ENCODE measurements at places on chromosomes 3 and 15. TPM values are rescaled to one million over a fixed set of nuclear protein-coding genes. Genes with fewer than 3 reads are reported as not detected.

Gene DNAH12
- total RNA-seq: 0.29 TPM

DNA sequence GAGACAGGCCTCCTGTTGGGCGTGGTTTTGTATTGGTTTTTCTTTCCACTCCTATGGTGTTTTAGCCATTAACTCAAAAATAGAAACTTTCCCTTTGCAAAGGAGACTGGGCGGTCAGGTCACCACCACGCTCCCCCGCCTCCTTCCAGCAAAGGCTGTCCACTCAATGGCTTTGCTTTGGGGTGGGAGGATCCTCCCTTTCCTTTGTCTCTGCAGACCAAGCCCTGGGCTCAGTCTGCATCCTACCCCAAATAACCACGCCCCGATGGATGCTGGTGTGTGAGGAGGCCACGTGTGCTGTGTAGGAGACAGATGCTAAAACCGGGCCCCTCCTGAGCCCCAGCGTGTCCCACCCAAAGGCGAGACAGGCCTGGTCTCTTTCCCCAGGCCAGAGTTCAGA is 68.5 kb downstream of the GRIP2 start:
- no peak overlapping the region for H3K27ac ChIP-seq
- H3K4me3 ChIP-seq: no peak overlapping the region
- H3K4me1 ChIP-seq: peaks cover 14% of the 10 kb centered on the region
- peaks cover 23% of the 10 kb centered on the region for H3K36me3 ChIP-seq
- DNase-seq: no peak
- H3K27me3 ChIP-seq: no peaks in the 10 kb centered on the region

DNA sequence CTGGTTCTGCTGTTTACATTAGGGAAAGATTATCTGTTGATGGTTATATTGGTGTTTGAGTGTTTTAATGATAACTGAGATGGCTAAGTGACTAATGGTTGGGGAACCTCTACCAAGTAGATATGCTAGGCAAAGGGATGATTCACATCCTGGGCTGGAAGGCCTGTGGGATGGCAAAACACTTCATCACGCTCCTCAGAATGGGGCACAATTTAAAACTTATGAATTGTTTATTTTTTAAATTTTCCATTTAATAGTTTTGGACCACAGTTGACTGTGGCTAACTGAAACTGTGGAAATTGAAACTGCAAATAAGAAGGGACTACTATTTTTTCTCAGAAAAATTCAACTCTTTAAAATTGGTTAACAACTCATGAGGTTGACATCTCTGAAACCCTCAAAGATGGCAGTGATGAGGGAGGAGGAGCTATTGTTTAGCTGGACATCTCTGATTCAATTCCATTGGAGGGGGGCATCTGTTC is 100.5 kb upstream of the ZBED2 start:
- DNase-seq: no peak
- no peak overlapping the region for H3K4me3 ChIP-seq
- H3K27me3 ChIP-seq: no peaks in the 10 kb centered on the region
- H3K4me1 ChIP-seq: peaks cover 24% of the 10 kb centered on the region

DNA sequence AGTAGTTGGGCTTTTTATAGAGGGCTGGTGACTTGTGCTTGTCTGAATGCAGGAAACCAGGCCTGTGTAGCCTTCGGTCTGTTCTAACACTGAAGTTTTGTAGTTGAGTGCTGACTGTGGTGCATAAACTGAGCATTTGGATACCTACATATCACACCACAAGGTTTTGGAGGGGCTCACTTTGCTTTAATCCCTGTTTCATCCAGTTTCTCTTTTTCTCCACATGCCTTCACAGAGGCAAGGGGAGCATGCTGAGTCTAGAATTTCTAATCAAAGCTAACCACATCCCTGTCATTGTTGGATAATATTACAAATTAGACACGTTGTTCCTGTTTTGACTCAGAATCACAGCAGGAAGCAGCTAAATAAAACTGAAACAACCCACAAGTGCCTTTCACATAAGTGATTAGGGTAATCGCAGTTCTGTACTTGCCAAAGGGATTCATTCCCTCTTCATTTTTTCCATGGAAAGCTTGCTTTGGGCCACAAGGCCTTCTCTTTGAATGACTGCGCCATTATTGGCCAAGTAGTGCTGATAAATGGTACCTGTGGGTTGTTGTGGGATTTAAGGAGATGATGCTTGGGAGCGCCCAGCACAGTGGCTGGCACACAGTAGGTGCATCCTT is 48.9 kb downstream of the TGFBR2 start:
- DNase-seq: no peak
- H3K4me1 ChIP-seq: peaks cover 25% of the 10 kb centered on the region
- H3K36me3 ChIP-seq: peaks cover 29% of the 10 kb centered on the region

GRCh38 chr15:40470423-40471104 is at the start of gene CHST14:
TSS of gene CHST14 (plus strand) at chr15:40470984. CDS start at chr15:40471214, 230 bp downstream.
- H3K4me1 ChIP-seq: peaks cover 22% of the 10 kb centered on the region
- peak; percentile 54 for DNase-seq
- H3K27me3 ChIP-seq: no peaks in the 10 kb centered on the region
- peak within 1 kb of the TSS; percentile 84 for H3K4me3 ChIP-seq
- peaks cover under 1% of the 10 kb centered on the region for H3K36me3 ChIP-seq

- no peaks in the 10 kb centered on the region for H3K27me3 ChIP-seq
- H3K4me1 ChIP-seq: peaks cover 40% of the 10 kb centered on the region
- H3K4me3 ChIP-seq: peak overlapping the region; percentile 94
- H3K36me3 ChIP-seq: no peaks in the 10 kb centered on the region
Observed at GRCh38 chr3:160398820-160399124, 253 bp downstream of the IFT80 start.

GRCh38 chr3:46356276-46356675 is 2.4 kb downstream of the CCR2 start:
- no peak for DNase-seq
- no peaks in the 10 kb centered on the region for H3K4me1 ChIP-seq
- no peak overlapping the region for H3K27ac ChIP-seq
- H3K27me3 ChIP-seq: peaks cover 88% of the 10 kb centered on the region
- H3K4me3 ChIP-seq: no peak overlapping the region
- no peaks in the 10 kb centered on the region for H3K36me3 ChIP-seq

Gene SKOR1
- 1.1 TPM for total RNA-seq

- peaks cover 93% of the 10 kb centered on the region for H3K27me3 ChIP-seq
- no peak for DNase-seq
- H3K4me1 ChIP-seq: no peaks in the 10 kb centered on the region
- H3K36me3 ChIP-seq: no peaks in the 10 kb centered on the region
Observed at GRCh38 chr3:10330319-10330718, 9.4 kb upstream of the SEC13 start.

DNA sequence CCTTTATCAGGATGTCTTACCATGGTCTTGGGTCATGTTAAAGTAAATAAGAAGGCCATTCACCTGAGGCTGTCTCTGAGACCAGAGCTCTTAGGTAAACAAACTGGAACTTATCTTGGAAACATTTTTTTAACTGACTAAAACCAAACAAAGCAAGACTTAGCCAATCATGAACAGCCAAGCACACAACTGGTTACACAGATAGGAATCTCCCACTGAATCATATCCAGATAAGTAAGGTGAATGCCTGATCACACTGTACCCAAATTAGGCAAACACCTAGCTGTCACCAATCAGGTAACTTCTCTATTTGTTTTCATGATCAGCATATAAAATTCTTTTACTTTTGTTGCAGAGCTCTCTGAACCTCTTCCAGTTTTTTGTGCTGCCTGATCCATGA is 205.4 kb downstream of the CNTN3 start:
- no peak overlapping the region for H3K4me3 ChIP-seq
- no peaks in the 10 kb centered on the region for H3K36me3 ChIP-seq
- DNase-seq: no peak
- no peak overlapping the region for H3K27ac ChIP-seq
- H3K27me3 ChIP-seq: peaks cover 3% of the 10 kb centered on the region
- H3K4me1 ChIP-seq: peaks cover under 1% of the 10 kb centered on the region

DNA sequence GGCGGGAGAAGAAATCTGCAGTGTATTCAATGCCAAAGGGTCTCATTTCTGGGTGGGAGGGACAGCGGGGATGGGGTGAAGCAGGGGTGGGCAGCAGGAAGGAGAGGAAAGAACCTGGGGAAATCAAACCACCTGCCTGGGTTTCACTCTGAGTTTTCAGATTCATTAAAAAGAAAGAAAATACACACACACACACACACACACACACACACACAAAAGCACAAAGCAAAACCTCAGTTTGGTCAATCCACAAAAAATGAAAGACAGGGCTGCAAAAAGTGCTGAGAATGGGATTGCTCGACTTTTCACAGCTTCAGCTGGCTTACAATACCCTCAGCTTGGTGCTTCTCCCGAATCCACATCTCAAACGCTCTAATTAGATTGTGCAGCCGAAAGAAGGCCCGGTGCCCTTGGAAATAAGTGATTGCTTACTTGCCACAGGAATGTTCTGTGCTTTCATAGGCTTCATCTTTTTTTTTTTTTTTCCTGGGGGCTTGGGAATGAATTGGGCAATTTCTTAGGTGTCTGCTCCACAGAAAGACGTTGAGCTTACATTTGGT is 370.5 kb downstream of the RORA start:
- H3K36me3 ChIP-seq: no peaks in the 10 kb centered on the region
- no peaks in the 10 kb centered on the region for H3K4me1 ChIP-seq
- peaks cover 17% of the 10 kb centered on the region for H3K27me3 ChIP-seq
- DNase-seq: no peak
- no peak overlapping the region for H3K4me3 ChIP-seq

DNA sequence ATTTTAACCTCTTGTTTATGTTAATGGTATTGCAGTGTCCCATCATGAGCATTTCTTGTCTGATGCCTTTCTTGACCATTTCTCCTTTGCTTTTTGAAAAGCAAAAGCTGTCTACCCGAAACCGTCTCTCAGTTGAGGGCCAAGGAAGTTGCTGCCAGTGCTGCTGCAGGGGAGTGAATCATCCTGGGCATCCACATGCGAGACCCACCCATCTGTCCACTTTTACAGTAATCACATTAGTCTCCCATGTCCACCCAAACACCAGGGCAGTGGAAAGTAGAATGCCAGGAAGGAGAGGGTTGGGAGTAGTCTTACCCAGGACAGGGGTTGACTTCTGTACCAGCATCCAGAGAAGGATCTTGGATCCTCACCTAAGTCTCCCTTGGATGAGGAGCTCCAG is 48.6 kb upstream of the TEX264 start:
- no peak overlapping the region for H3K4me3 ChIP-seq
- H3K36me3 ChIP-seq: peaks cover under 1% of the 10 kb centered on the region
- no peak for DNase-seq
- peaks cover 15% of the 10 kb centered on the region for H3K4me1 ChIP-seq
- H3K27me3 ChIP-seq: no peaks in the 10 kb centered on the region
- no peak overlapping the region for H3K27ac ChIP-seq

- H3K36me3 ChIP-seq: no peaks in the 10 kb centered on the region
- DNase-seq: no peak
- no peak overlapping the region for H3K27ac ChIP-seq
- peaks cover 2% of the 10 kb centered on the region for H3K27me3 ChIP-seq
- no peak overlapping the region for H3K4me3 ChIP-seq
Observed at GRCh38 chr3:135650309-135650708, 315.2 kb upstream of the PPP2R3A start.

GRCh38 chr3:33911525-33912322 is 113.3 kb downstream of the PDCD6IP start:
- H3K27ac ChIP-seq: no peak overlapping the region
- peaks cover 2% of the 10 kb centered on the region for H3K27me3 ChIP-seq
- peaks cover 24% of the 10 kb centered on the region for H3K4me1 ChIP-seq

Gene GOLGA6L4
- total RNA-seq: 10.9 TPM

- H3K4me3 ChIP-seq: no peak overlapping the region
- DNase-seq: no peak
- H3K27ac ChIP-seq: no peak overlapping the region
- H3K27me3 ChIP-seq: no peaks in the 10 kb centered on the region
- H3K4me1 ChIP-seq: peaks cover 32% of the 10 kb centered on the region
Observed at GRCh38 chr3:143810953-143811265, 37.4 kb downstream of the SLC9A9 start.

Gene SLC6A1
- not detected for total RNA-seq

- no peak overlapping the region for H3K4me3 ChIP-seq
- H3K36me3 ChIP-seq: no peaks in the 10 kb centered on the region
- no peak for DNase-seq
Observed at GRCh38 chr3:36182024-36182423, 198.3 kb upstream of the STAC start.

Gene SMCO1
- total RNA-seq: not detected
